Memory B cell (primary cell): ENCODE measurements at places on chromosomes 5 and 9.
A peak's percentile ranks its signal among the peaks of the same experiment; 100 is the strongest.

DNA sequence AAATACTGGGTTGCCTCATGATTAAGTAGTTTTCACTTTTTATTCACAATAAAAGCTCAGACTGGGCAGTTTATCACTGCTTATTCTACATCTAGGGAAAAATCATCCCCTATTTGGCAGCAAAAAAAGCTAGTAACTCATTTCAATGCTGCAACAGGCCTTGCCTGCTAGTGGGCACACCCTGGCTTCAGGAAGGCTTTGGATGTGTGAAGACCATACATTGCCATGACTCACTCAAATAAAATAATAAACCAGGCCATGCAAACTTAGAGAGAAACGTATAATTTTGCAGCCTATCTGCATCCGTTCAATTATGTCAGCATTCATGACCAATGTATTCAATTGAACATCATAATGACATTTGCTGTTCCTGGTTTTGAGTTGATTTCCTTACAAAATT lies 402.9 kb downstream of the PIK3R1 start:
- no peak for DNase-seq
- H3K4me1 ChIP-seq = no peaks in the 10 kb centered on the region
- H3K27me3 ChIP-seq = peaks cover 4% of the 10 kb centered on the region
- no peak overlapping the region for H3K4me3 ChIP-seq
- H3K27ac ChIP-seq = no peak overlapping the region

DNA sequence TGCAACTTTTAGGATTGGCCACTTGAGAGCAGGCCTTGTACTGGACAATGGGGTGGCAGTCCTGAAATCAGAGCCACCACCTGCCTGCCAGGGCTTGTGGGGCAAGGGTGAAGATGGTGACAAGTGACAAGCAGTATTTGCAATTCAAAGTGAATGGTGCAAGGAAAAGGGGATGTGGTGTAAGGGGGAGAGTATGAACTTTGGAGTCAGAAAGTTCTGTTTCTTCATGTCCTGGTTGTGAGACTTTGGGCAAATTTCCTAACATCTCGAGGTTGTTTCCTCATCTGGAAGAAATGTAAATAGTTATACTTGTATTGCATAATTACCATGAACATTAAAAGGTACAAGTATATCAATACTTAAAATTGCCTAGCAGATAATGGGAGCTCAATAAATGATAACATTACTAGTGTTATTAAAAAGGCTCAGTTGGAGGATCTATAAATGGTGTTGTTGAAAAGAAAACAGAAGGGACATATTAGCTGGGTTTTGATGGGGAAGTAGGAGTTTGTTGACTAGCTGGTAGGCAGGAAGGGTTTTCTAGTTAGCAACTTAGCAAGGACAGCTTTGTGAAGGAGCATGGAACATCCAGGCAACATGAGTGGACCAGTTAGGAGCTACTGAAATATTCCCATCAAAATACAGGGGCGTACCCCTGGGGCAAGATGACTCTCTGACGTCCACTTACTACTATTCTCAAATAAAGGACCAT lies 21.3 kb upstream of the MEGF9 start:
- no peak overlapping the region for H3K4me3 ChIP-seq
- H3K4me1 ChIP-seq = peaks cover 15% of the 10 kb centered on the region
- H3K27ac ChIP-seq = no peak overlapping the region
- no peaks in the 10 kb centered on the region for H3K27me3 ChIP-seq
- H3K36me3 ChIP-seq = no peaks in the 10 kb centered on the region

GRCh38 chr5:133370036-133370831 lies 242.1 kb downstream of the FSTL4 start:
- H3K36me3 ChIP-seq = no peaks in the 10 kb centered on the region
- H3K27me3 ChIP-seq = peaks cover 25% of the 10 kb centered on the region
- no peak overlapping the region for H3K27ac ChIP-seq
- DNase-seq = no peak

- no peaks in the 10 kb centered on the region for H3K36me3 ChIP-seq
- H3K27me3 ChIP-seq = peaks cover 17% of the 10 kb centered on the region
- no peak for DNase-seq
- no peak overlapping the region for H3K4me3 ChIP-seq
These were observed 65.6 kb downstream of the ANKRD55 start for GRCh38 chr5:56167519-56167918.

DNA sequence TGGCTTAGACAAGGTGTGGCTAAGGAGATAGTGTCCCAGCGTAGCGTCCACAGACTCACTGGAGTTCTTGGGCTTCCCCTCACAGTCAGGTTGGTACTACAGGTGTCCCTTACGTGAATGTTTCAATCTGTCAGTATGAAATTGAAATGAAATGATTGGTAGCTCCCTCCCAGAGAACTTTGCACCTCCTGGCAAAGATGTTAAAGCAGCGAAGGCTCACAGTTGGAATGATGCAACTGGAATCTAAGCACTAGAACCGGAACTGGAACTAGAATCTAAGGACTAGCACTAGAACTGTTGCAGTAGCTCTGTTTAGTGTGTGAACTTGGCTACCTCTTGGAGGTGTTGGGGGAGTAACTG lies 1.1 kb downstream of the SLC31A1 start:
- DNase-seq = no peak
- peaks cover 4% of the 10 kb centered on the region for H3K36me3 ChIP-seq
- no peak overlapping the region for H3K27ac ChIP-seq
- peak overlapping the region; percentile 96 for H3K4me3 ChIP-seq
- H3K27me3 ChIP-seq = no peaks in the 10 kb centered on the region

- no peak for DNase-seq
- peaks cover 19% of the 10 kb centered on the region for H3K4me1 ChIP-seq
- H3K4me3 ChIP-seq = no peak overlapping the region
These were observed 201.1 kb downstream of the PALM2AKAP2 start for GRCh38 chr9:109981091-109981490.

DNA sequence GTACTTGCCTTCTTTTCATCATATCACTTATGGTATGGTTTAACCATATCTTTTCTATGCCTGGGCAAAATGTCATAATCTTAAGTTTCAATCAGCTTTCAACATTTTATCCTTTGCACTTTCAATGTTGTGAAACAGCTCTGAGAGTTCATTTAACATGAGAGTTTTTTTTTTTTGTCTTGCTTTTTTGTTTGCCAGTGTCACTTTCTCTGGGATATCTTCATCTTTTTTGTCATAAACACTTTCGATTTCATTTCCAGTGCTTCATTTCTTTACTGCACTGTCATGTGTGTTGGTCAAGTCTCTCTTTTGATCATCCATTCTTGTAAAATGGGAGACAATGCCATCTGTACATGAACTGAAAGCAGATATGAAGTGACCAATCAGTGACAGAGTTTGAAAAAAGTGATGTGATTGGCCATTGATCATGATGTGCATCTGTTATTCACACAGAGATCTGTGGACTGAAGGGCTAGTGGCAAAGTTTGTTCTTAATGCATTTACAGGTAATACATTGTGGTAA lies 7.5 kb upstream of the POU5F2 start:
- H3K27me3 ChIP-seq = no peaks in the 10 kb centered on the region
- no peak overlapping the region for H3K27ac ChIP-seq

DNA sequence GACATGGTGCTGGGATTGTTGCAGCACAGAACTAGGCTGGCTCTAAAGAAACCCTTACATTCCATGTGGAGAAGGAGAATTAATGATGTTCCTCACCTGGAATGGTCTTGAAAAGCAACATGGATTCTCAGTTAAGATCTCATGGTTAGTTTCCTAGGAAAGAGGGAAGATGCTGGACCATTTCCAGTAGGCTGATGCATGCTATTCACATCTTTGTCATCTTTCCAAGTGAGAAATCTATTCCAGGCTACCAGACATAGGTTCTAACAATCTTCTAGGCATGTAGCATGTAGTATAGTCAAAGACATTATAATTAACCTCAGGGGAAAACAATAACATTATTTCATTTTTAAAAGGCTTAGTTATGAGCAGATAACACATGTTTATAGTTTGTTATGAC lies 44.3 kb downstream of the TMEM252 start:
- no peaks in the 10 kb centered on the region for H3K36me3 ChIP-seq
- H3K4me3 ChIP-seq = no peak overlapping the region
- DNase-seq = no peak

DNA sequence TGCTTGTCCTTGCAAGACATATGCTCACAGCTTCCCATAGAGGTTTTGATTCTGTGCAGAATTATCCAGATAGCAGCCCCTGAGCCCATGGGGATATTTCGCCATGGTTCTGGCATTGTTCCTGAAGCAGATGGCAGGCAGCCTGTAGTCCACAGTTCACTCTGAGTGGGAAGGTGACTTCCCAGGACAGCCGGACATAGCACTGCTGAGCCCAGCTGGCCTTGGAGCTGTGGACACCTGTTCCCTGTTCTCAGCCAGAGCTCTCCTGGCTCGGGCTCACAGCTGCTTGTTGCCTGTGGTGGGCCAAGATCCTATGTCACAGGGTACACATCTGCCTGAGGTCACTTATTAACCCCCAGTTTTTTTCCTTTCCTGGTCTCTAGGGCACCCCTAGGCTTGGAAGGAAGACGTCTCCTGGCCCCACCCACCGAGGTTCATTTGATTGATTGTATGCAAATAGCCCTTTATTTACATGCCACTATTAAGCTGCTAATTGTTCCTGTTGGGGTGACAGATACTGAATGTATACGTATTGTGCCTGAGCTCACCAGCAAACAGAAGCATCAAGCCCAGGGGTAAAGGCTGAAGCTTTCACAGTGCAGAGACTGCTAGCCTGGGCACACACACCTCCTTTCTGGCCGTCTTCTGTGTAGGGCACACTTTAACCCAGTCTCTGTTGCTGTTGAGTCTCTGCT lies 96.6 kb upstream of the DMRT1 start:
- DNase-seq = no peak
- H3K27ac ChIP-seq = no peak overlapping the region
- peaks cover 4% of the 10 kb centered on the region for H3K27me3 ChIP-seq
- no peak overlapping the region for H3K4me3 ChIP-seq
- peaks cover 2% of the 10 kb centered on the region for H3K4me1 ChIP-seq
- H3K36me3 ChIP-seq = peaks cover 19% of the 10 kb centered on the region

DNA sequence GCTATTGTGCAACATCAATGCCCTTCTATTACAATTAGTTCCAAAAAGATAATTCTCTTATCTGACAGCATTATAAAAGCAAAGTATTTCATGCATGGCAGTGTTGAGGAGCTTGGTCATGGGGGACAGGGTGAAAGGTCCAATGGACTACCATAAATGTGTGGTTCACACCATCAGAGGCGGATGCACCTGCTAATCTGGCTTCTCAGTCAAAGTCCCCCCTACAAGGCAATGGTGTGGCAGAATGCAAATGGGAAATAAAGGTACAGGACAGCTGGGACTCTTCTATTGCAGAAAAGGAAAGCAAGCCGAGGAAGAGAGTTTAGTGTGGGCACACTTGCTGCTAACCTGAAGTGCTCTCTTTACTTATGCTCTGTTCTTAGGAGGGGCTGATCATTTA lies 369.1 kb downstream of the NDUFS4 start:
- H3K27me3 ChIP-seq = no peaks in the 10 kb centered on the region
- H3K36me3 ChIP-seq = peaks cover 6% of the 10 kb centered on the region
- H3K4me1 ChIP-seq = no peaks in the 10 kb centered on the region
- H3K4me3 ChIP-seq = no peak overlapping the region

GRCh38 chr5:73565969-73566547 lies 515 bp downstream of the UTP15 start:
- DNase-seq = peak; percentile 1
- peaks cover 20% of the 10 kb centered on the region for H3K4me1 ChIP-seq
- H3K4me3 ChIP-seq = peak overlapping the region; percentile 92
- H3K27ac ChIP-seq = peak overlapping the region; percentile 97
- no peaks in the 10 kb centered on the region for H3K27me3 ChIP-seq

GRCh38 chr5:38724301-38725030 lies 121.3 kb upstream of the OSMR start:
- no peaks in the 10 kb centered on the region for H3K36me3 ChIP-seq
- no peaks in the 10 kb centered on the region for H3K4me1 ChIP-seq
- H3K27ac ChIP-seq = no peak overlapping the region
- H3K27me3 ChIP-seq = peaks cover 4% of the 10 kb centered on the region
- H3K4me3 ChIP-seq = no peak overlapping the region

- no peaks in the 10 kb centered on the region for H3K36me3 ChIP-seq
- peaks cover 19% of the 10 kb centered on the region for H3K4me1 ChIP-seq
- peak; percentile 37 for DNase-seq
- H3K4me3 ChIP-seq = peak overlapping the region; percentile 81
These were observed 54.1 kb upstream of the CDKN2AIPNL start for GRCh38 chr5:134465816-134466240.

GRCh38 chr9:1668441-1668840 lies 346.7 kb upstream of the SMARCA2 start:
- H3K27ac ChIP-seq = no peak overlapping the region
- DNase-seq = no peak
- peaks cover 4% of the 10 kb centered on the region for H3K27me3 ChIP-seq

- no peaks in the 10 kb centered on the region for H3K27me3 ChIP-seq
- DNase-seq = no peak
- no peak overlapping the region for H3K4me3 ChIP-seq
- H3K4me1 ChIP-seq = no peaks in the 10 kb centered on the region
- H3K27ac ChIP-seq = no peak overlapping the region
These were observed 12.8 kb upstream of the KCNV2 start for GRCh38 chr9:2704504-2704903.

GRCh38 chr5:36028816-36029465 lies 37.7 kb downstream of the UGT3A2 start:
- H3K27ac ChIP-seq = no peak overlapping the region
- no peaks in the 10 kb centered on the region for H3K4me1 ChIP-seq
- DNase-seq = no peak
- no peak overlapping the region for H3K4me3 ChIP-seq
- no peaks in the 10 kb centered on the region for H3K36me3 ChIP-seq

GRCh38 chr9:14322211-14323082 lies 8.5 kb upstream of the NFIB start:
- peak overlapping the region; percentile 93 for H3K4me3 ChIP-seq
- peaks cover 2% of the 10 kb centered on the region for H3K36me3 ChIP-seq
- H3K27ac ChIP-seq = peak overlapping the region; percentile 9
- H3K27me3 ChIP-seq = peaks cover 11% of the 10 kb centered on the region
- DNase-seq = peak; percentile 39

- H3K27ac ChIP-seq = no peak within 1 kb of the TSS
- peaks cover 4% of the 10 kb centered on the region for H3K36me3 ChIP-seq
- DNase-seq = no peak
- peak within 1 kb of the TSS; percentile 81 for H3K4me3 ChIP-seq
These were observed at the start of gene SH3PXD2B for GRCh38 chr5:172454358-172455086. Gene SH3PXD2B (minus strand): TSS chr5:172454525. CDS start chr5:172454352, 173 bp downstream.

DNA sequence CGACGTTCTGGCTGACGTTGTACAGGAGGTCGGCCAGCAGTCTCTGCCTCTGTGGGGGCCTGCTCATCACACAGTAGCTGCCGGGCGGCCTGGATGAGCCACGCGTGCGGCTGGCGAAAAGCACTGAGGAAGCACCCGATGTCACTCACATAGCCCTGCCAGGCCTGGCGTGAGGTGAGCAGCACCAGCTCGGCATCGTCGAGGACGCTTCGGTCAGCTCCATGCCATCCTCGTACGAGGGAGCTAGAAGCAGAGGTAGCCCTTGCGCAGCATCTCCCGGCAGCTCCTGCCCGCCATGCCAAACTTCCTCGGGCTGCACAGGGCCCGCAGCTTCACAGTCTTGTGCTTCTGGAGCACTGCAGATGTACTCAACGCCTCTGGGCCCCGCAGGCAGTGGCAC lies 6.2 kb downstream of the NDUFB6 start:
- no peak overlapping the region for H3K27ac ChIP-seq
- H3K4me3 ChIP-seq = no peak overlapping the region
- no peak for DNase-seq
